ENCODE measurements at places on chromosomes 5 and 9. TPM values are rescaled to one million over a fixed set of nuclear protein-coding genes. Genes with fewer than 3 reads are reported as not detected.

WWC1 gene
- polyA plus RNA-seq = 92.2 TPM

PCDHGC5 gene
- polyA plus RNA-seq = 0.03 TPM

C9orf43 gene
- polyA plus RNA-seq = 1.1 TPM

INSL6 gene
- not detected for polyA plus RNA-seq

PCDHGA3 gene
- not detected for polyA plus RNA-seq

LHX3 gene
- polyA plus RNA-seq = not detected

CBY3 gene
- polyA plus RNA-seq = not detected

RAB3C gene
- not detected for polyA plus RNA-seq

TTC39B gene
- 0.94 TPM for polyA plus RNA-seq

WNT8A gene
- not detected for polyA plus RNA-seq

TXNDC8 gene
- polyA plus RNA-seq = not detected

Data from A549 (cell line).